Fibroblast of lung (primary cell): ENCODE measurements at places on chromosomes 11 and 22. TPM values are rescaled to one million over a fixed set of nuclear protein-coding genes. Genes with fewer than 3 reads are reported as not detected.

DNA sequence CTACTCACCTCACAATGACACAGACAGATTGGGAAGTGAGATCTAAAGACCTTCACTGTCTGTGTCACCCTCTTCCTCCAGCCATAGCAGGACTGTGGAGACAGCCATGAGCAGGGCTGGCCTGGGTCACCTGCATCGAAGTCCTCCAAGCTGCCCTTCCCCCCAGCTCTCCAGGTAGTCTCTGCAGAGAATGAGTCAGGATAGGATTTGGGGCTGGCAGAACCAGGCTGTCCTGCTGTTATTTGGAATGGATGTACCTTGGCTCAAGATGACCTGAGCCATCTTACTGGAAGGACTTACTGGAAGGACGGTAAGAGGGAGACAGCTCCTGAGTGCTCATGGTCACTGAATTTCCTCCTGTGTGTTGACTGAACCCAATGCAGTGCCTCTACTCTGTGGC, 29.2 kb downstream of the GGTLC2 start:
- DNase-seq, result no peak

DNA sequence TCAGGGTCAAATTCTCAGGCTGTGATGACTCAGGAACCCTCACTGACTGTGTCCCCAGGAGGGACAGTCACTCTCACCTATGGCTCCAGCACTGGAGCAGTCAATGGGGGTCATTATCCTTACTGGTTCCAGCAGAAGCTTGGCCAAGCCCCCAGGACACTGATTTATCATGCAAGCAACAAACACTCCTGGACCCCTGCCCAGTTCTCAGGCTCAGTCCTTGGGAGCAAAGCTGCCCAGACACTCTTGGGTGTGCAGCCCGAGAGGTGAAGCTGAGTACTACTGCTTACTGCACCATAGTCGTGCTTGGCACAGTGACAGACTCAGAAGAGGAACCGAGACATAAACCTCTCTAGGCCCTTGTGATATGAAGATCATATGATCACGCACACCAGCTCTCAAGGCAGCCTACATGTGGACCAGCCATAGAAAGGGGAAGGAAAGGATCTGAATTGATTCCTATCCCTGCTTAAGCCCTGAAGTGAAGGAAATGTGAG, 58.2 kb downstream of the ZNF280B start:
- DNase-seq, result no peak

Gene PNPLA5
- under 0.01 and 0.33 TPM in 2 replicates for total RNA-seq

DNA sequence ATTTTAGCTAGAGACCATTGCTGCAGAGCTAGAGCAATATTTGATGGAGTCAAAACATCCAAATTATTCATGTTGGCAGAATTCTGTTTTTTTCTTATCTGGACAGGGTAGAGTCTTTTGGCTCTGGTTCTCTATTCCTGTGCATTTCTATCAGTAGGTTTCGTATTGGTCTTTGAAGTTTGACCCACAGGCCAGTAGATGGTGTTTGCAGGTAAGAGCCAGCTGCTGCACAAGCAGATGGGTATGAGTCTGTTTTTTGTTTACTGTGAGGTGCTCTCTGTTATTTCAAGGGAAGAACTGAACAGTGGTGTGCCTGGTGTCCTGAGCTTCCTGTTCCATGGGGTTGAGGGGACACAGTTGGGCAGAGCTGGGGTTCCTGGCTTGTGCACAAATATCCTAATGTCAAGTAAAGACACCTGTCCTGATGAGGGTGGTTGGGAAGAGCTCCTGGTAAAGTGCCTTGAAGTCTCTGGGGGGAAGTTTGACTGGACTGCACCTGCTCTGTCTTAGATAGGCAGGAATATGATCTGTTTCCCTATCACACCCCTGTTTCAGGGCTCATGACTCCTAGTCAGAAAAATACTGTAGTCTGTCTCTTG, 34.0 kb upstream of the SLC22A25 start:
- no peak for DNase-seq

DNA sequence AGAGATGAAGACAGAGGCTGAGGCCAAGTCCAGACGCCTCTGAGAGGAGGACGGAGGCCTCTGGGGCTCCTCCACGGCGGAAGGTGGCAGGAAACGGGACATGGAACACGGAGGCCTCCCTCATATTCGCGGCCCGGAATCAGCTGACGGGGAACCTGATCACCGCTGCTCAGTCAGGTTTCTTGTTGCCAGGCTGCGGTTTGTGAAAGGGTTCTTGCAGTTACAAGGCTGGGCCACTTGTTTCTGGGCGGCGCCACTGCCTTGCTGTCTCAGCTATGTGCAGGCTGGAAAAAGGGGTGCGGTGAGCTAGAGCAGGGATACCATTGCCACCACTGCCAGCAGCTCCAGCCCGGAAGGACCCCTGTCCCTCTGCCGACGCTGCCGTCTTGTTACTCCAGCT, 10.0 kb upstream of the MMP1 start:
- DNase-seq, result peak; percentile 31

DNA sequence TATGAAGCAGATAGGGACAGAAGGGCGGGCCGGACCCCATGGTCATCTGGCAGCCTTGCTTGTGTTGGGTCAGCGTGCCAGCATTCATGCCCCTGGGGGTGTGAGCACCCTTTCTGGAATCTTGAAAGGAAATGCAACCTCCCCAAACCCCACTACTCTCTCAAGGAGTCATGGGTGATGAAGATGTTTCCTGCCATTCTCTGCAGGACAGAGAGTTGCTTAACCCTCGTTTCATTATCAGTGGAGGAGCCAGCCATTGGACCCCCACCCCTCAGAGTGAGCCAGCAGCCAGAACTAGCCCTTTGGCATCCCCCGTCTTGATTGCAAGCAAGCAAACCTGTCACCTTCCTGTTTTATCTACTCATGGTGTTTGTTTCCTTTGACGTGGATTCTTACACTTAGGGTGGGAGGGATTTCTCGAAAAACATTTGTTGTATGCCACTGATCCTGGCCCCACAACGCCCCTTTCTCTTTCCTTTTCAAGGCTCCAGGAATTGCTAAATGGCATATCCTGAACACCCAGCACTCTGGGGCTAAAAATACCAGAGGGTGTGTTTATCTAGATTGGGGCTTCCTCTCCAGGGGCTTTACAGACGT, 258.3 kb downstream of the ETS1 start:
- no peak for DNase-seq
